ENCODE measurements at places on chromosomes 4 and X.

GRCh38 chr4:186249785-186250754 lies 15.9 kb upstream of the F11 start:
- H3K4me3 ChIP-seq, result no peak overlapping the region
- no peaks in the 10 kb centered on the region for H3K36me3 ChIP-seq
- no peaks in the 10 kb centered on the region for H3K27me3 ChIP-seq
- no peaks in the 10 kb centered on the region for H3K4me1 ChIP-seq
- no peak for DNase-seq
- no peak overlapping the region for H3K27ac ChIP-seq

- no peak for DNase-seq
- no peaks in the 10 kb centered on the region for H3K36me3 ChIP-seq
- H3K27me3 ChIP-seq, result no peaks in the 10 kb centered on the region
These were observed 984.1 kb downstream of the TRAM1L1 start for GRCh38 chr4:116101321-116101720.

GRCh38 chr4:121885115-121885514 lies 14.8 kb upstream of the BBS7 start:
- no peak for DNase-seq
- H3K4me1 ChIP-seq, result no peaks in the 10 kb centered on the region
- no peaks in the 10 kb centered on the region for H3K27me3 ChIP-seq
- H3K36me3 ChIP-seq, result no peaks in the 10 kb centered on the region

DNA sequence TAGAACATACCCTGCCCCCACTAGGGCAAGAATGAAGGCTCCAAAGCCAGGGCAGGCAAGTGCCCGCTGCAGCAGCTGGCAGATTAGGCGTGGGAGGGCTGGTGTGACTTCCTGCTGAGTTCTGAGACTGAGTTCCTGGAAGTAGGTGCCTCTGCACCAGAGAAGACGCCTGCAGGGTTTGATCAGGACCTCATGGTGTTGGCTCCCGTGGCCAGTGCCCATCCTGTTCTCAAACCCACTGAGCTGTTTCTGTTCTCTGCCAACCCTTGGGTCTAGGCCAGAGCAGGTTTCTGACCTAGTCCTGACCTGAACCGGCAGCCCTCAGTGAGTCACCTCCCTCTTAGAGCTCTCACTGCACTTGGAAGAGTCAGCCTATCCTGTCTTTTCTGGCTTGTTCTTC lies 220.7 kb downstream of the HS6ST2 start:
- peak; percentile 82 for DNase-seq
- no peak overlapping the region for H3K4me3 ChIP-seq
- no peaks in the 10 kb centered on the region for H3K36me3 ChIP-seq
- no peaks in the 10 kb centered on the region for H3K27me3 ChIP-seq
- no peak overlapping the region for H3K27ac ChIP-seq

GRCh38 chrX:122625821-122626220 lies 558.3 kb upstream of the GRIA3 start:
- no peak overlapping the region for H3K27ac ChIP-seq
- H3K36me3 ChIP-seq, result no peaks in the 10 kb centered on the region
- H3K4me1 ChIP-seq, result no peaks in the 10 kb centered on the region
- H3K4me3 ChIP-seq, result no peak overlapping the region
- no peaks in the 10 kb centered on the region for H3K27me3 ChIP-seq

Data from vagina (tissue), 2 donors.